ENCODE measurements at places on chromosomes 4 and X.

- no peak for DNase-seq
Measured at GRCh38 chr4:115433491-115433890, 320.1 kb upstream of the NDST4 start.

DNA sequence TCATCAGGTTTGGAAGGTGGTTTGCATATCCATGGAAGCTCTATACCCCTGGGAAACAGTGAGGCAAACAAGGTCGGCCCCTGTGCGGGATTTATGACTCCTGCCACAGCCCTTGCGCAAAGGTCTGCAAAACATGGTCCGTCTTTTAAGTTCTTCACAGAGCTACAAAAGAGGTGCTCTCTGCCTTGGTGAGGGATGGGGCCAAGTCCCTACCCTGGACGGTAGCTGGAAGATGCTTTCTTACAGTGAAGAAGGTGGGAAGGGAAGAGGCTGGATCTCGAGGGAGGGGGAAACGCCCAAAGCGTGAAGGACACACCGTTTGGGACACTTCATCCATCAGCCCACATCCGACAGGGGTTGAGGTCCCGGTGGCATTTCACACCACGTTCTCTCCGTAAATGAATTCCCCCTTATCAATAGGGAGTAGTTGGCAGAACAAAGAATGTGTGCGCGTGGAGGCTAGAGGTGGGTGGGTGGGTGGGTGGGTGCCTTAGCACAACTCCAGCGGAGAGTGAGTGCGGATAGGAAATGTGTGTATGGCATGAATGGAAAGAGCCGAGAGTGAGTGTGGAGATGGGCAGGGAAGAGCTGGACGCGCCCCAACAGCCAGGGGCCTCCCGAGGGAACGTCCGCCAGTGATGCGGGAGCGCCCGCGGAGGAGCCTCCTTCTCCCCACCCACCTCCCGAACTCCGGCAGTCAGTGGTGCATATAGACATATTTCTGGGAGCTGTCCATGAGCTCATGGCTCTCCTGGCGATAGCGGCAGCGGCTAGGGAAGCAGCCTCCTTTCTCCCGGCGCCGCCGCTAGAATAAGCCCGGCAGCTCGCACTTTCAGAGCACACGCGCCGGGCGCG lies 68.3 kb downstream of the LARP7 start:
- no peak for DNase-seq

- no peak for DNase-seq
Measured at GRCh38 chrX:11996810-11997209, 141.5 kb upstream of the FRMPD4 start.

- no peak for DNase-seq
Measured at GRCh38 chr4:179855469-179855868, 2387.7 kb upstream of the TENM3 start.

GRCh38 chrX:42930951-42931350 lies 153.0 kb upstream of the PPP1R2C start:
- DNase-seq: no peak

- DNase-seq: no peak
Measured at GRCh38 chr4:13706120-13706519, 78.6 kb upstream of the BOD1L1 start.

- DNase-seq: no peak
Measured at GRCh38 chrX:48451708-48452107, 18.4 kb downstream of the SLC38A5 start.

DNA sequence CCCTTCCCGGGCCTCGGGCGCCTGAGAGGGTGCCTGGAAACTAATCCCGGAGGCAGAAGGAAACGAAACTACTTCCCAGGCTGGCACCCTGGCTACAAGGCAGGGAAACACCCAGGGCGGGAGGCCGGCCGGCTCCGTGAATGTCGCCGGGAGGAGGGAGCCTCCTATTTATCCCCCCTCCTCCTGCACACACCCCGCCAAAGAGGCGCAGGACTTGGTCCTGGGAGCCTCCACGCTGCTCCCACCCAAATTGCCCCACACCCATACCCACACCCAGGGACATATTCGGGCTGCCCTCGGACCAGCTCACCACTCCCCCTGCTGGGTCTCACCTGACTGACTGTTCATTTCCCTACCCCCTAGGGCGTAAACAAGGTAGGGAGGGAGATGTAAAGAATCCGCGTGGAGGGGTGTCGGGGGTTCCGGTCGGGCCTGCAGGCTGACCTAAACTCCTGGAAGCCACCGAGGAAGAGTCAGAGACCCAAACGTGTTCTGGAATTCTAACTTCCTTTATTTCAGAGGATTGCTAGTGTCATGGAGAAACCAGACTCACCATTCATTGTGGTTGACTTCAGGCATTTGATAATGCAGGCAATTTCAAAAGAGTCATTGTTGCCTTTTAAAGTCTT lies at the start of gene BTC:
Gene BTC, minus strand, starts transcription at position 142 of the 629 bp plus-strand sequence. CDS start 198 bp downstream, outside the sequence.
- DNase-seq: no peak

- DNase-seq: no peak
Measured at GRCh38 chr4:3174371-3175338, 74.3 kb upstream of the MSANTD1 start.

GRCh38 chrX:2664502-2664901 lies 26.6 kb upstream of the CD99 start:
- no peak for DNase-seq

- no peak for DNase-seq
Measured at GRCh38 chr4:124505211-124505610, 207.3 kb downstream of the ANKRD50 start.

DNA sequence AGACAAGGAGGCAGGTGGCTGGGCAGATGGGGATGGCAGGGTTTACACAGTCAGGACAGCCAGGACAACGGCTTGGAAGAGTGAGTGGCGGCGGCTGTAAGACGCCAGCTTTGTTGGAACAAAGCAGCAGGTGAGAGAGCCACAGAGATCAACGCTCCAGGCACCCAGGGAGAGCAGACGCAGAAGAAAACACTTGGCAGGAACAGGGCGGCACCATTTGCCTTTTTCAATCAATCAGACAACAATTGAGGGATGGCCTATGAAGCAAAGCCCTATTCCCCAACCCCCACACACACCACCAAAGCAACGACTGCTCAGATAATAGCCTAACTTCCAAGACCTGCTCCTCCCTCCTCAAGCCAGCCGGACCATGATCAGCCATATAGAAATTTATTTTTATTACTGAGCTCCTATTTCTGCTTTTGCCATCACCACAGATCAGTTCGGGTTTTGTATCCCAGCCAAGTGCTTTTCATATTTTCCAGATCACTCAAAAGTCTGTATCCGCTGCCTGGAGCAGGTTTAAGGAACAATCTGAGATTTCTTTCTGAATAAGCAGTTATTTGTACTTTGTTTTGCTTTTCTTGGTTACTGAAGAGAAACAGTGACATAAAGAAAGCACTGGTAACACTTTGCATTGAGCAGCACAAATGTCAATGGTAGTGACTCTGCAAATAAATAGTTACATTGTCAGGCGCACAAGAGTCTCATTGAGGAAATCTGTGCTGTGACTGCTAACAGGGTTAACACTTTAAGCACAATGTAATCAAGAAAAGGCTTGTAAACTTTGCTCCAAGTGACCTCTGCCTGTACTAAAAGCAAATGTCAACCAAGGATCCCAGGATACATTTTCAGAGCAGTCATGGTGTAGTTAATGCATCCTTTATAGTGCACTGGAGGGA lies 81.8 kb upstream of the RBPJ start:
- no peak for DNase-seq

- no peak for DNase-seq
Measured at GRCh38 chr4:147480891-147481576, at the start of gene EDNRA. TSS of gene EDNRA (plus strand) at chr4:147481097. CDS start at chr4:147485682, 4,585 bp downstream.

GRCh38 chr4:7212101-7212674 lies 19.9 kb downstream of the SORCS2 start:
- no peak for DNase-seq

- no peak for DNase-seq
Measured at GRCh38 chr4:184526228-184526627, 51.9 kb upstream of the IRF2 start.

- no peak for DNase-seq
Measured at GRCh38 chrX:43176686-43177085, 398.7 kb upstream of the PPP1R2C start.

DNA sequence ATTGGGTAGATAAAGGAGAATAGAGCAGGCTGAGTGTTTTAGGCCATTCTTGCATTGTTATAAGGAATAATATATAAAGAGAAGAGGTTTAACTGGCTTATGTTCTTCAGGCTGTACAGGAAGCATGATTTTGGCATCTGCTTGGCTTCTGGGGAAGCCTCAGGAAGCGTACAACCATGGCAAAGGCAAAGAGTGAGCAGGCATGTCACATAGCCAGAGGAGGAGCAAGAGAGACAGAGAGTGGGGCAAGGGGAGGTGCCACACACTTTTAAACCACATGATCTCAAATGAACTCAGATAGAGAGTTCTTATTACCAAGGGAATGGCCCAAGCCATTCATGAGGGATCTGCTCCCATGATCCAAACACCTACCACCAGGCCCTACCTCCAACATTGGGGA lies 4.4 kb upstream of the METTL14 start:
- DNase-seq: no peak

DNA sequence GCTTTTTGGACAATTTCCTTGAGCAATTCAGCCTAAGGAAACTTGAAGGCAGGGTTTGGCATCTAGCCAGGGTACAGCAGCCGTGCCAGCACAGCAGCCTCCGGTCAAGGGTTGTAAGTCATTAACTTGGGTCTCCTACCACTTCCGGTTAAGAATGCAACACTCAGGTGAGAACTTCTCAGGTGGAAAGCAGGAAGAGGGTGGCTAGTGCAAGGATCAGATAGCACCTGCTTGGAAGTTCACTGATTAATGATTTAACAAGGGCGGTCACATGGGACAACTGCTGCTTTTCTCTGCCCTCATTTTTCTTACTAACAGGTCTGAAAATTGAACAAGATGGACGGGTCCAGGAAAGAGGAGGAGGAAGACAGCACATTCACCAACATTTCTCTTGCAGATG lies 30.1 kb upstream of the SCOC start:
- no peak for DNase-seq

DNA sequence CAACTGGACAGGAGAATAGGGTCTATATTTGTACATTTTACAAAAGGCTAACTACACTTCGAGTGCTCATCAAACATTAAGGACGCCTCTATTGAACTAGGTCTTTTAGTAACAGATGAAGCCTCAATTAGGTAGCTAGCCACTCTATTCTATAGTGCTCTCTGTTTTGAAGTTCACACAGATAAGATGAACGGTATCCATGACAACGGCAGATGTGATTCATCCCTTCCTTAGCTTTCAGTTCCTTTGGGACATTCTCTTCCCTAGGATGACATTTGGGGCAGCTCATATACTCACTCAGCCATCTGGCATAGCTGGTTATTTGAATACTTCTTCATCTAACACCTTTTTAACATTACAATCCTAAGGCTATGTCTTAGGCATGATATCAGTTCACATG lies 62.4 kb upstream of the WDFY3 start:
- no peak for DNase-seq

DNA sequence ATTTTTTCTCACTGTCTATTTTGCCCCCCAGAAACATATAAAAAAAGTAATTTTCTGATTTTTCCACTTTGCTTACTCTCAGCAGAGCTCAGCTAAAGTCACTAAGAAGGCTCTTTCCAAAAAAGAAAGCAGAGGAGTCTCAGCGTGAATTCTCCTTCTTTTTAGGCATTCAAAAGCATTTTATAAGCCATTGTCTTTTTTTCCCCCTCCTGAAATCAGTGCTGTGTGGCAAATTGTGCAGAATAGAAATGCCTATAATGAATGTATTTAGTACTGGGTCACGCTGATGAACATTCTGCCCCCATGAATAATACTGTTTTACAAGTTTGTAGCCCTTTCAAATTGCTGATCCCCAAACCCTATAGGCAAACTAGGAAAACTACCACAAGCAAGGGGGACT lies 1.6 kb upstream of the PCDH18 start:
- DNase-seq: no peak

DNA sequence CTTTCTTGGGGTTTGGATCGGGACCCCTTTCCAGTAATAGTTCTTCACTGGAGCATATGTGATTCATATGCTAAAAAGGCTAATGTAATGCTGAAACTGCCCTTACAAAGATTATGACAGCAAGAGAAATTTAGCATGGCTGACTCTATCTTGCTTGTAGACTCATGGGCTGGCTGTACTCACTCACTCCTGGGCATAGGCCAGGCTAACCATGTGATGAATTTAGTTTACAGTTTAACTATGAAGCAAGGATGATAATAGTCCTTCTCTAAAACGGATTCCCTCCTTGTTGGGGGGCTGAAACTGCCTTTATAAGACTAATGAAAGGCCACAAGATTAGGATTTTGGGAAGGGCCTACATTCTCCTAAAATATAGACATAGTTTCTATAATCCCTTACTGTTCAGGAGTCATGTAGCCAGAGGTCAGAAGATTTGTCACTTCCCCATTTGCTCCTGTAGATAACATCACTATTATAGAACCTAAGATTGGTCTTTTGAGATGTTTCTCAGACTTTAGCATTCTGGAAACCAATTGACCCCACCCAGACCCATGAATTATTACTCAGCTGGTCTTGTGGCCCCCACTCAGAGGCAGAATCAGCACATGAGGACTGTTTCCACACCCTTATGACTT lies 20.8 kb upstream of the CEP135 start:
- DNase-seq: no peak

- no peak for DNase-seq
Measured at GRCh38 chr4:2767705-2768074, 11.6 kb upstream of the TNIP2 start.

DNA sequence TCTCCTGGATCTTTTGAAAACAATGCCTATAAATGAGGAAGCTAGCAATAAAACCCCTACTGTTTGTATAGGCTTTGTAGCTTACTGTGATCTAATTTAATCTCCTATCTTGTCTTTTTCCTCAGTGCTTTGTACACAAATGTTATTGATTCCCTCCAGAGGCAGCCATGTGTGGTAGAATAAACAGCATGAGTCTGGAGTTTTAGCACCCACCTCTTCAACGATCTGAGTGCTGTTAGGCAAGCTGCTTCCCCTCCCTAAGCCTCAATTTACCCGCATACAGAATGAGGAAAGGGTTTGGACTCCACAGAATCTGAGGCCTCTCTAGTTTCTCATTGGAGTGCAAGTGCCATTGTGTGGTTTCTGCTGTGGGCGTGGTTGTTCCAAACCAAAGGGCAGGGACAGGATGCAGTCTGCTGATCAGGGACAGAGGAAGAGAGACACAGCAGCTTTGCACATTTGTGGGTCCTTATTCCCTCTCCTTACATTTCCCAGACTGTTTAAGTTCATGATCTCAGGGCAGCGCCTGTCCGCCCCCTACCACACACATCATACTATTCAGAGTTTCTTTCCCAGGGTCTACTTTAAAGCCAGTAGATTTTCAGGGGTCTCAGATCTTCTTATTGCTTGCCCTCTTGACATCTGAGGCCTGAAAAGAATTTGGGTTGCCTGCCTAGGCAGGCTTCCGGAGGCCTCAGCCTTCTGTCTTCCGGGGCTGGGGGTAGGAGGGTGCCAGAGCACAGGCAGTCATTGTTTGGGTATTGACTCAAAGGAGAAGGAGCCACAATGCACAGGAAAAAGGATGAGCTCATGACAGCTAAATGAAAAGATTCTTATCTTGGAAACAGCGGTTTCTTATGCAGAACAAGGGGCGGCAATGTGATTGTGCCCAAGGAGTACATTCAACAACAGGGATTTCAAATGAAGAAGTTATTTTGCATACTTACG lies 114.9 kb upstream of the TEX13D start:
- DNase-seq: peak; percentile 55

- peak; percentile 24 for DNase-seq
Measured at GRCh38 chrX:120560405-120560841, 339 bp downstream of the CUL4B start.
